ENCODE measurements at places on chromosomes 6 and 20.

DNA sequence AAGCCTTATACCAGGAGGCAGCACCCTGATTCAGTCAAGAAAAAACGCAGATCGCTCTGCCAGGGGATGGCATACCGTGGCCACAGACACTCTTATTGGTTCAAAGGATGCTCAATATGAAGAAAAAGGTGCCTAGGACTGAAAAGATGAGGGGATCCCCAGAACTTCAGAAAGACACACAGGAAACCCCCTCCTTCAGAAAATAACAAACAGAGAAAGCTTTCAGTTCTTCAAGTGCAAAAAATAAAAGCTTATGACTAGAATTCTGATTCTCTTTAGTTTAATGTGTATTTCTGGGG lies 17.7 kb upstream of the MYB start:
- no peak for DNase-seq

- no peak for DNase-seq
Measured at GRCh38 chr6:142816031-142816430, 128.9 kb downstream of the HIVEP2 start.

- DNase-seq = peak; percentile 28
Measured at GRCh38 chr6:20540683-20541082, 6.4 kb downstream of the CDKAL1 start.

- DNase-seq = no peak
Measured at GRCh38 chr20:3797592-3798372, 1.7 kb downstream of the CDC25B start.

DNA sequence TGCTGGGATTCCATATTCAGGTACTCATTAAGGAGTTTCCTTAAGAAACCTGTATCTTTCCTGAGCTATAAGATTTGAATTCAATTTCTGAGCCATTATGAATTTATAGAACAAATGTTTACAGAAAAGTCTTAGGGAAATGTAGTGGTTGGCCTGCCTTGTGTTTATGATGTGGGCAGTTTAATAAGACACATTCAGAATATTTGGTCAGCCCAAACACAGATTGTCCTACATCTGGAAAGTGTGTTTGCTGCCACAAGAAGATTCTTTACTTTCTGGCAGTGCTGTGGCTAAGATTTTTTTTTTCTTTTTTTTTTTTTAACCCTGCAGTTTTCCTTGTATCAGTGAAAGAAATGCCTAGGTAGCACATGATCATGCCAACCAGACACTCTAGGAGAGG lies 15.2 kb downstream of the TBX18 start:
- no peak for DNase-seq

DNA sequence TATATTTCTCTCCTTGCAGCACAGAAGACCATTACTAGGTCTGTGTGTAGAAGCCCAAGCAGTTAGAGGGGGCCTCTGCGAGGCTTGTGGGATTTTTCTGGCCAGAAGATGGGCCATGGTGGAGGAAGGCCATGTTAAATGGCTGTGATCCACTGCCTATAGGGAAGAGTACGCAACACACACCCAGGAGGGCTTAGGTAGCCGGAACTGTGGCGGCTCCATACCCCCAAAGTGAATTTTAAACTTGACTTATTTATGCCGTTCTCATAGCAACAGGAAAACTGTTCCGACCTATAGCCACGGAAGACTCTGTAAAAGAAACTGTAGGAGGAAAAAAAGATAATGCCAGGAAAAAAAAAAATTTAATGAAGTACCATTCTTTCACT lies 69.5 kb downstream of the SLX4IP start:
- no peak for DNase-seq

- DNase-seq = peak; percentile 46
Measured at GRCh38 chr20:52083627-52084232, 107.8 kb downstream of the ZFP64 start.

- DNase-seq = no peak
Measured at GRCh38 chr20:54598352-54598751, 123.0 kb downstream of the DOK5 start.

DNA sequence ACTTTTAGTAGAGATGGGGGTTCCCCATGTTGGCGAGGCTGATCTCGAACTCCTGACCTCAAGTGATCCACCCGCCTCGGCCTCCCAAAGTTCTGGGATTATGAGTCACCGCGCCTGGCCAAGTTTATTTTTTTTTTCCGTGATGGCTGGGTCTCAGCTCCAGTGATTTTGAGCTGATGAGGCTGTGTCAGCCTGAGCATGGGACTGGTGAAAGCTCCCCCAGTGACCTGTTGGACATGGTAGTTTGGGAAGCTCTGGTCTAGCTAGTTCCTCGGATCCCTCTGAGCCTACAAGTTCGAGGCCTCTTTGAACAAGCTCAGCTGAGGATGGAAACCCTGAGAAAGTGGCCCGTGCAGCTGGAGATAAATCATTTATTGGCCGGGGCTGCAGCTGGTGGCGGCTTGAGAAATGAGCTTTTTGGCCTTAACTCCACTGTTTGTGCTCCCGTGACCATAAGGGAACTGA lies 126.8 kb downstream of the SNX5 start:
- no peak for DNase-seq

GRCh38 chr6:160798625-160799024 lies 96.6 kb downstream of the PLG start:
- DNase-seq = no peak

DNA sequence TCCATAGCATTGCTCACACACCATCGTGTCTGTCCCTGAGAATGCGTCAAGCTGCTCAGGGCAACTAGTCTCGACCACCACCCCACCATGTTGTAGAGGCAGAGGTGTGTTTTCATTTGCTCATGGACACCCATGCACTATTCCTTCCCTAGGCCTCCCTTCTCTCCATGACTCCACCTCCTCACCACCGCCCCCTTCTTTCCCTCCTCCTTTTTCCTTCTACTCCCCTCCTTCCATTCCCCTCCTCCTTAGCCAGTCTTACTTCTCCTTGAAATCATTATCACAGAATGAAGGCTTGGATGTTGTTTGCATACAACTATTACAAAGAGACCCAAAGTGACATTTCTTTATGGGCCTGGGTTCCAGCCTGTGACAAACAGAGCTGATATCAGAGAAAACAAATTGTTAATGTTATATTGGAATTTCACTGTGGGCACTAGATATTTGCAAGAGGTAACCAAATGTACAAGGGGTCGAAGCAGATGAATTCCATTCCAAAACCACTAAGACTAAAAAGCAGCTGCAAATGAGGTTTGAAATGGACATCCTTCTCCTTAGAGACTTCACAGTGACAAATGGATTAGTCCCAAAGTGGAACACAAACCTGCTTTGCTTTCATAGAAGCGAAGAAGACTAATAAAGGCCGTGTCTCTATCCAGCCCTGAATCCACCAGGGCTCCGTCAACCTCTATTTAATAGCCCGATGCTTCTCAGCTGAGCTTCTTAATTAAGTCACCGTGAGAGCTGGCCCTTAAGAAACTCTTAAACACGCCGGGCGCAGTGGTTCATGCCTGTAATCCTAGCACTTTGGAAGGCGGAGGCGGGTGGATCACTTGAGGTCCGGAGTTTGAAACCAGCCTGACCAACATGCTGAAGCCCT lies 275.8 kb upstream of the SULF2 start:
- DNase-seq = no peak

- no peak for DNase-seq
Measured at GRCh38 chr6:149686230-149686629, 31.7 kb downstream of the LATS1 start.

DNA sequence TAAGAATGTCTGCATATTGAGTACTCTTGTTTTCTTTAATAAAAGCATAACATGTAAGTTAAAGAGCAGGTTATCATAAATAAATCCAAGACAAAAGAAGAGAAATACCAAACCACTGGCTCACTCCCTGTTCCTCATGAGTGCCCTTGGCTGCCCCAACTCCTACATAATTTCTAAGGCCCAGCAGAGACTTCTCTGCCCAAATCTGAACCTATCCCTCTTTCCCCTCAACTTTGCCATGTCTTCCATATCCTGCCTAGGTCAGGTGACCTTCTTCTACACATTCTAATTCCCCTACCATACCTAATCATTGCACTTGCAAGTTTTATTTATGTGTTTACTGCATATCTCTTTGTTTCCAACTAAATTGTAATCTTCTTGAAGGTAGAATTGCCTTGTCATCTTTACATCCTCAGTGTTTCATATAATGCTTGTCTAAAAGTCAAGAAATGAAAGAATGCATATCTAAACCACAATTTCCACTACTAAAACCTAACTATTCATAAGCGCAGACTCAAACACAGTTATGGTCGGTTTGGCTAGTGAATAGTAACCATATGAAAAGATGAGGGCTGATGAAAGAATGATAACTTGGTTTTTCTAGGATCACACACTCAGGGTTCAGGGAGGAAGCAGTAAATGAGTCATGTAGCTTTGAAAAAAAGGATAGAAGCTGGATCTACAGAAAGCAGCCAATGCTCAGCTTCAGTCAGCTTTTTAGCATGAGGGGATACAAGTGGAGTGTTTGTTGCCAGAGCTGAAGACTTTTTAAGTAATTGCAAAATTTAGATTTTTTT lies 53.3 kb upstream of the EYA4 start:
- no peak for DNase-seq

GRCh38 chr20:32337937-32338661 lies 20.0 kb upstream of the ASXL1 start:
- DNase-seq = no peak

DNA sequence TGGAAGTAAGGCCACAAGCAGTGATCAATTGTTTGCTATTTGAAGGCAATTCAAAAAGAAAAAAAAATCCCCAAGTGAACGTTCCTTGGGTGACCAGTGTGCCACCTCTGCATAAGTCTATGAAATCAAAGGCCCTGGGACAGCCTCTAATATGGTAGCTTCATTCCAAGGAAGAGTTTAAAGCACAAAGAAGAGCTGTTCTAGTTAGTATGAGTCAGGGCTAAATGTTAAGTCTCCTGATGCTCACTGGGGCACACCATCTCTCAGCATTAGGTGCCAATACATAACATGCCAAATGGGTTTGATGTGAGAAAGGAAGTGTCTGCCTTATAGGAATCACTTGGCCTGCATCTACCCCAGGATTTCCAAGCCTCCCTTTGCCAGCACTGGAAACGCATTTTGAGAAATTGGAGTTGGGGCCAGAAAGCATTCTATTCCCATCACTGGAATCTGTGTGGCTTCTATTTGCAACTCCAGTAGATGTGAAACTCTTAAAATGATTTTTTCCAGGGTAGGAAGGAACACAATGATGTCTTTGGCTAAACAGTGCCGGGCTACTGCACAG lies 13.0 kb downstream of the UNC5CL start:
- DNase-seq = no peak

GRCh38 chr20:4027590-4028265 lies 12.4 kb upstream of the RNF24 start:
- DNase-seq = no peak

DNA sequence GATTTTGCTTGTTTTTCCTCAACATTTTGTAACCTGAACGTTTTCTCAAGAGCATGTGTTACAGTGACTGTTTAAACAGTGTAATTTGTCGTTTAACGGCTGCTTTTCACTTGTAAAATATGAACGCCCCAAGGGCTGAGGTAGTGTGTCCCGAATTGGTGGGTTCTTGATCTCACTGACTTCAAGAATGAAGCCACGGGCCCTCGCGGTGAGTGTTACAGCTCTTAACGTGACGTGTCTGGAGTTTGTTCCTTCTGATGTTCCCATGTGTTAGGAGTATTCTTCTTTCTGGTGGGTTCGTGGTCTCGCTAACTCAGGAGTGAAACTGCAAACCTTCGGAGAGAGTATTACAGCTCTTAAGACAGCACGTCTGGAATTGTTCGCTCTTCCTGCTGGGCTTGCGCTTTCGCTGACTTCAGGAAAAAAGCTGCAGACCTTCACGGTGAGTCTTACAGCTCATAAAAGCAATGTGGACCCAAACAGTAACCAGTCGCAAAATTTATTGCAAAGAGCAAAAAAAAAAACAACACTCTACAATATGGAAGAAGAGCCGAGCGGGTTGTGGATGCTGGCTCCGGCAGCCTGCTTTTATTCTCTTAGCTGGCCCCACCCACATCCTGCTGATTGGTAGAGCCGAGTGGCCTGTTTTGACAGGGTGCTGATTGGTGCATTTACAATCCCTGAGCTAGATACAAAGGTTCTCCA lies 25.1 kb upstream of the TRIM27 start:
- no peak for DNase-seq

- no peak for DNase-seq
Measured at GRCh38 chr20:5153612-5154542, 27.1 kb downstream of the CDS2 start.

GRCh38 chr6:15949982-15950381 lies 178.9 kb upstream of the MYLIP start:
- no peak for DNase-seq

GRCh38 chr20:14313341-14314020 lies 23.9 kb downstream of the FLRT3 start:
- no peak for DNase-seq

DNA sequence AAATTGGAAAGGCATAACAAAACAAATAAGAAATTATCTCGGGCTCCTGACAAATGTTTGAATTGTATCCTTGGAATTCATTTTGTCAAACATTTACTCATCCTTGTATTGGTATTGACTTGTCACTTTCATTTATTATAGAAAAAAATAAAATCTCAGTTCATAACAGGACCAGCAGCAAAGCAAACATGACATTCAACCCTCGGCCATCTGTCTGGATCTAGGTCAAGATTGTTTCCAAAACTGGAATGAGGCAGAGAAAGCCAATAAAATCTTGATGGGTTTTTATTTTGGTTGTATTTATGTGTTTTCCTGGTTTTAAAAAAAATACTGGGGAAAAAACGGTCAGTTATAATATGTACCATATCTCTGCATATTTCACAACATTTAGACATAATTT lies 42.9 kb upstream of the FABP7 start:
- no peak for DNase-seq

GRCh38 chr6:35417979-35418661 lies 34.0 kb upstream of the FANCE start:
- DNase-seq = no peak

- DNase-seq = no peak
Measured at GRCh38 chr20:63773571-63774241, 34.1 kb downstream of the SLC2A4RG start.

GRCh38 chr6:25316626-25317025 lies 37.5 kb downstream of the CARMIL1 start:
- DNase-seq = no peak

DNA sequence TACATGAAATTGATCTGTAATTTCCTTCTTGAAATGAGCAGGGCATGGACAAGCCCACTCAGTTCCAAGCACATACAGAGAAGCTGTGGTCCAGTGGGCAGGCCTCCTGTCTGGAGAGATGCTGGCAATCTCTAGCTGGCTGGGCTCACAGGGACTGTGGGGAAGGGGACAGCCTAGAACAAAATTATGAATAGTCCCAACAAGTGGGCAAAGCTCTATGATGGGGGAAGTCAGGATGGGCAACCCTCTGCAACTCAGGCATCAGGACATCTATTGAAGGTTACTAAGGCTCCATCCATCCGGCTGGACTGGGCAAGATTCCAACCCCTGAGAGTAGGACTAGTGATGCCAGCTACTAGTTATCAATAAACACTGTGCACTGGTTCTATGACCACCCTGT lies 40.9 kb downstream of the TRERF1 start:
- no peak for DNase-seq

- DNase-seq = no peak
Measured at GRCh38 chr6:10078581-10078980, 336.3 kb downstream of the TFAP2A start.

GRCh38 chr6:126227833-126228702 lies 111.8 kb upstream of the CENPW start:
- peak; percentile 13 for DNase-seq

GRCh38 chr6:99178168-99178567 lies 171.3 kb downstream of the FAXC start:
- DNase-seq = no peak

- no peak for DNase-seq
Measured at GRCh38 chr6:39314273-39314795, at the start of gene KCNK17. Gene KCNK17 (minus strand): TSS chr6:39314419. CDS start chr6:39314320, 99 bp downstream.

GRCh38 chr6:96923871-96924493 lies 546 bp upstream of the KLHL32 start:
- no peak for DNase-seq
